Uterus (tissue), 4 donors: ENCODE measurements at places on chromosomes 7 and 10. TPM values are rescaled to one million over a fixed set of nuclear protein-coding genes. Genes with fewer than 3 reads are reported as not detected.

- DNase-seq, result peak; percentile 42
Observed at GRCh38 chr10:116688241-116688711, 54.1 kb downstream of the HSPA12A start.

- no peak for DNase-seq
Observed at GRCh38 chr10:7339510-7339909, 71.3 kb downstream of the SFMBT2 start.

DNA sequence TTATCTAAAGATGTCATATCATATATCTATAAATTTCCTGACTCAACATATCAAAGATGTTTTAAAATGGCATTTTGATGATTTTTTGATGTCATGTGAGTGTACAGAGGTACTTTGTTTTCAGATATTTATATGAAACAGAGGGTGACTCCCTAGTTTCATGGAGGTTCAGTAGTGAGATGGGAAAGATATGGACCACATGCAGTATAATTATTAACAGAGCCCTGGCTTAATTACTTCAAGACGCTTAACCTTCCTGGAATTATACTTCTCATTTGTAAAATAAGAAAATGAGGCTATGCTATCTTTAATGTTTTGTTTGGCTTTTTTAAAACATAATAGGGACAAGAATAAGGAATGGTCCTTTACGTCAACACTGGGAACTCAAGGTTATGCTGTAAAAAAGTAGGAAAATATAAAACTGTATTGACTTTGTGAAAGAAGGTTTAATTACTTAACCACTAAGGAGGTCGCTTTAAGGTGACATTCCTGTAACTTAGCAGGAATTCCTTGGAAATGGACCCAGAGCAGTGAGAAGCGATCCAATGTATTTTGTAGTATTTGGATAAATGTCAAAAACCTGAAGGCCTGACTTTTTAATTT, 821.0 kb upstream of the IGFBP3 start:
- no peak for DNase-seq

GRCh38 chr10:29414501-29414900, 125.6 kb downstream of the LYZL1 start:
- no peak for DNase-seq

- DNase-seq, result no peak
Observed at GRCh38 chr7:103710247-103710646, 264.2 kb upstream of the SLC26A5 start.

GRCh38 chr7:151941009-151941408, 15.2 kb upstream of the GALNTL5 start:
- no peak for DNase-seq

GRCh38 chr10:14618674-14619073, 156.0 kb downstream of the FAM107B start:
- DNase-seq, result no peak

DNA sequence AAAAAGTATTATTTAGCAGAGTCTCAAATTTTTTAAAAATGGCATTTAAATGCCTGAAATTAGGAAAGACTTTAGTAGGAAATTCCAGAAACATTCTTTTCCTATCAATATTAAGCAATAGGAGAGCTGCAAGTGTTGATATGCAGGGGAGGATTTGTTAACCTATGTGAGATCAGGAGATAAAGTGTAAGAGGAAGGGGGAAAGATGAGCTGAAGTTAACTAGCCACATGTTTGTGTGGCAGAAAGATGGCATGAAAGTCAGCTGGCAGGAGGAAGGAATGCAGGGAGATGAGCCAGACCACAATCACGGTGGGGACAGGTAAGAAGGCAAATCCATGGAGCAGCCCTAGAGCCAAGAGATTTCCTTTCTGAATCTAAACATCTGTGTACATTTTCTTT, 303.6 kb downstream of the MAGI2 start:
- no peak for DNase-seq

DNA sequence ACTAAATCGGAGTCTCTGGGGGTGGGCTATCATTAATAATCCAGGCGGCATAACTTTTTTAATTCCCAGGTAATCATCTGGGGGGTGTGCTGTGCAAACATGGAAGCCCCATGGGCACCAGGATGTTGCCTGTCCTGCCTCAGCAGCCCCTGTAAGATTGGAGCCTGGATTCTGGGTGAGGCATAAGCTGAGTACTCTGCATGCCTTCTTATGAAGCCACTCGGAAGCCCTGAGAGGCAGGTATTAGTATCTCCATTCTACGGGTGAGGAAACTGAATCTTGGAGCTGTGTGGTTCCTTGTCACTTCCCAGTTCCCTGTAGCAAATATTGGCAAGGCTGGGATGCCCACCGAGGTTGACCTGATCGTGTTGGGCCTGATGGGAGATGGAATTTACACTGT, 7.4 kb upstream of the OPN4 start:
- DNase-seq, result no peak

DNA sequence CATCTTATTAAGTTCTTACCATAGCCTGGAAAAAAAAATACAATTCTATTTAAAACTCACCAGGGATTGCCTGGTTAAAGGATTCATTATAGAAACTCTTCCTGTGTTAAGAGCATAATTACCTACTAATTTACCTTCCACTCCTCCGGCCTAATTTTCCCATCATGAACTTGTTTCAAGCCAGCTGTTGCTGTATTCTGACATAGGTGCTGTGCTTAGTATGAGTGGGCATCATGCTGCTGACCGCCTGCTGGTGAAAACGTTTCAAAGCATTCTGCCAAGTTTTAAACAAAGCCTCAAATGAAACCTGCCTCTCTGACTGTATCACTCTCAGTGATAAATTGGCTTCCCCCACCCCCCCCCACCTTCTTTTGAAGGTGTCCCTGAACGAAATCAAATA, 47.8 kb upstream of the KCNMA1 start:
- no peak for DNase-seq

DNA sequence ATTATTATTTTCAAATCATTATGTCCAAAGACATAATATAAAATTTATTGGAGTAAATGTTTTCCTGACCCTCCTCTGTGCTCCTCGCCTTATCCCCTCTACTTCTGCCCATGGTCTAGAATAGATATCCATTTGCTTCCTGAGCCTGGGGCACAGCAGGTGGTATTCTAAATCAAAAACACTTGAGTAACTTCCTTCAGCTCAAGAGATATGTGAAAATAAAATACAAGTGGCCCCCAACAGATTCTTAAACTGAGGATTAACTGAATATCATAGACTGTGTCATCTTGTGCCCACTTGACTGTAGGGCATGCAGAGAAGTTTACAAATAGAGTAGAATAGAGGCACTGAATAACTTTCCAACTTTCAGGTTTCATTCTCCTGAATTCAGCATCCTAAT, 59.1 kb downstream of the HGF start:
- DNase-seq, result no peak

DNA sequence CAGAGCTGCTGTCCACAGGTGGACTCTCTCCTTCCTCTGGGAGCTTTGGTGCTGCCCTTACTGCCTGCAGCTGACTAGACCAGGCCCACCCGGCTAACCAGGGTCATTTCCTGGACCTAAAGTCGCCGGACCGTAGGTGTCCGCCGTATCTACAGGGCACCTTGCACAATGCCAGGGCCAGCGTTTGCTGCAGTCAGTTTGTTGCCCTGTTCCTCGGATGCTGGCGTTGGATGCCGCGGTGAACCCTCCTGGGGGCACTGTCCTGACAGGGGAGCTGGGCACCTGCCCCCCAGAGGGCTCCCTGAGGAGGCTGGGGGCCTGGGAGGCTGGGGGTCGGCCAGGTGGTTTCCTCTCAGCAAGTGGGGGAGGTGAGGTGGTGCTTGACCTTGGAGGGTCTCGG, 96.6 kb downstream of the UNCX start:
- DNase-seq, result no peak

GRCh38 chr7:39183796-39184195, 206.1 kb downstream of the POU6F2 start:
- no peak for DNase-seq

- no peak for DNase-seq
Observed at GRCh38 chr10:75406462-75407223, 5.1 kb upstream of the ZNF503 start.

DNA sequence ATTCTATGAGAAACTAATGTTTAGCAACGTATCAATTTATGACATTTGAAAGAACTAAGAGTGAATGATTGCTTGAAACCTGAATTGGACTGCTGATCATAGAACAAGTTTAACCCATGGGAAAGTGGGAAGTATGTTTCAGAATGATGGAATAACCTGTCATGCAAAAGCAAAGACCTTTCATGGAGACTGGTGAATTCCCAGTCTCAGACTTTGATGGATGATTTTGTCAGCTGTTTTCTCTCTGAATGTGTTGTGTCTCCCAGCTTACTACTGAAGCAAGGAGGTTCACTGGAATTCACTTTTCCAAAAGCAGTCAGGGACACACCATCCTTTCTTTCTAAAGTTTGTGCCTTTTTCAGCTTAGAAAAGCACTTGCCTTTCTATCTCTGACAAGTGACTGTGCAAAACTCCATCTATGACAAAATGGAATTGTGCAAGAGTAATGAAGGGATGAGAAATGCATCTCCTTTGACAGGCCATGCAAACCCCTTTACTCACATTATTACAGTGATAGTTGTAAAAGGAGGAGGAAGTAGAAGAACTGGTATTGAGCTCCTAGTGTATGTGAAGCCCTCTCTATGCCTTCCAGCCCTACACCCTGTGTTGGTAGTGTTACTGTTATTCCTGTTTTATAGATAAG, 176.1 kb downstream of the PRKG1 start:
- no peak for DNase-seq

- DNase-seq, result no peak
Observed at GRCh38 chr7:137850972-137851945, 4.5 kb upstream of the DGKI start.

GRCh38 chr10:2777666-2778355, 289.5 kb upstream of the PFKP start:
- no peak for DNase-seq

- no peak for DNase-seq
Observed at GRCh38 chr10:67794909-67795460, 43.0 kb downstream of the DNAJC12 start.

- DNase-seq, result no peak
Observed at GRCh38 chr7:4175346-4175973, 506.6 kb upstream of the FOXK1 start.

DNA sequence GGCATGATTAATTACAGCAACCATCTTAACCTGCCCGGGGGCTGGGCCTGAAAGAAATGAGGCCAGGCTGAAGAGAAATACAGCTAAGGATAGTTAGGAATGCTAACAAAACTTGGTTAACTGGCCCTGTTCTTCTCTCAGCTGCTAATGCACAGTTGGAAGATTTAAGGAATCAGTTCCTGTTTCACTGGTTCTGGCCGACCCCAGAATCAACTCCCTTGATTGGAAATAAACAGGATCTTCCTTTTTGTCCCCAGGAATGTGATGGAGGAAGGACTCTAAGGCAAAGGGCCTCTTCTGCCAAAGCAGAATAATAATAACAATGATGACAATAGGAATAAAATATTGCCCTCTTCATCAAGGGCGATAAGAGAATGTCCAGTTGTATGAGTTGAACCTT, 3.5 kb upstream of the LRMDA start:
- no peak for DNase-seq

DNA sequence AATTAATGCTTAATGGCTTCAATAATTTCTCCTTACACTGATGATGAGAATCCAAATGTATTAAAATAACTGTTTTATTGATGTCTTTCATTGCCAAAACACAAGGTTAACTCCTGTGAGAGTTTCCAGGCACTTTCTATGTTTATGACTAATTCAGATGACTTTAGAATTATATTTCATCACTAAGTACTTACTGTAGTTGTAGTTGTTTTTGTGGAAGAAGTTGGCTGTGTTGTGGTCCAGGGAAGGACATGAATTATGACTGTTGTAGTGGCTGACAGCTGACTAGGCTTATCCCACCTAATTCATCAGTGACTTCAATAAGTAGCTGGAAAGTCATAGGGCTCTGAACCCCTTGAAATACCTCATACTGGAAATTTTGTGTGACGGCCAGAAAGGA, 254.8 kb downstream of the HGF start:
- no peak for DNase-seq

GRCh38 chr10:92850185-92850584, 1.9 kb downstream of the EXOC6 start:
- DNase-seq, result no peak

- no peak for DNase-seq
Observed at GRCh38 chr7:35555386-35555785, 139.5 kb downstream of the HERPUD2 start.

GRCh38 chr10:49252313-49253034, 46.5 kb upstream of the C10orf71 start:
- DNase-seq, result no peak

- DNase-seq, result no peak
Observed at GRCh38 chr7:140863867-140864266, 60.9 kb downstream of the BRAF start.

GRCh38 chr10:18308600-18308999, 168.4 kb downstream of the CACNB2 start:
- DNase-seq, result no peak

- no peak for DNase-seq
Observed at GRCh38 chr7:8179486-8179885, 82.5 kb downstream of the ICA1 start.

DNA sequence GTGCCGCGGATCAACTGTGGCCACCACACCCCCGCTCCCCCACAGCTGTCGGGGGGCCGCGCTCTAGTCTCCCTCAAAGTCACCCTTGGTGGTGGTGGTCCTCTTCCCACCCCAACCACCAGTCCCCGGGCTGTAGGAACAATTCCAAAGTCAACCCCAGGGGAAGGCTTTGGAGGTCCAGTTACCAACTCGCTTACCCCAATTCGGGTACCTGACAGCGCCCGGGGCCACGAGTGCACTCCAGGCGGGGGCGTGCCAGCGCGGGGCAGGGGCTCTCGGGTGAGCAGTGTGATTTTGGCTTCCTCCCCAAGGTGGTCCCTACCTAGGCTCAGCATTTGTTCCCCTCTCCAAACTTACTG, 584 bp upstream of the ZMIZ1 start:
- DNase-seq, result no peak

- no peak for DNase-seq
Observed at GRCh38 chr7:117405519-117405918, 21.8 kb downstream of the ASZ1 start.

- no peak for DNase-seq
Observed at GRCh38 chr10:124643330-124644009, 100.7 kb downstream of the FAM53B start.

DNA sequence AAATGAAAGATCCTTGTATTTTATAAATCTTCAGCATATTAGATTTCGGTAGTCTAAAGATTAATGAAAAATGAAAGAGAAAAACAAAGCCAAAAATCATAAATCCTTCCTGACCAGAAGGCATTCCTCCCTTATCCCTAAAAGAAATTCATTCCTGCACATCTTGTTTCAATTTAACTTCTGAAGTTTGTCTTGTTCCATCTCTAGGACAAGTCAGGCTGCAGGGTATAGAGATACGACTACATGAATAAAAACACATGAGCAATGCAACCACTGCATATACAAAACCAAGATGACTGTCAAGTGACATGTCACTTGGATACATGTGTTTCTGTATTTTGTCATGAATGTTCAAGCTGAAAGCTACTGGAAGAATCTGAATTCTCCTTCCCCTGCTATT, 214.9 kb downstream of the JAZF1 start:
- no peak for DNase-seq

Gene HPSE2
- total RNA-seq, result 7.0 TPM

Gene CPA4
- total RNA-seq, result not detected

Gene ACBD7
- not detected for total RNA-seq

Gene ZNF488
- not detected for total RNA-seq

Gene TAC1
- 1.5 TPM for total RNA-seq

Gene MMD2
- total RNA-seq, result not detected

Gene OR2A14
- not detected for total RNA-seq

Gene PLEKHA8
- 16.6 TPM for total RNA-seq

Gene ZNF804B
- not detected for total RNA-seq

Gene TFR2
- 0.43 TPM for total RNA-seq

Gene LIPJ
- 1.2 TPM for total RNA-seq

Gene INTS15
- total RNA-seq, result 7.6 TPM
